ENCODE measurements at places on chromosomes 6 and 20. TPM values are rescaled to one million over a fixed set of nuclear protein-coding genes. Genes with fewer than 3 reads are reported as not detected.
A peak's percentile ranks its signal among the peaks of the same experiment; 100 is the strongest.

- DNase-seq, result no peak
Measured at GRCh38 chr6:149324428-149324827, 6.9 kb downstream of the TAB2 start.

DNA sequence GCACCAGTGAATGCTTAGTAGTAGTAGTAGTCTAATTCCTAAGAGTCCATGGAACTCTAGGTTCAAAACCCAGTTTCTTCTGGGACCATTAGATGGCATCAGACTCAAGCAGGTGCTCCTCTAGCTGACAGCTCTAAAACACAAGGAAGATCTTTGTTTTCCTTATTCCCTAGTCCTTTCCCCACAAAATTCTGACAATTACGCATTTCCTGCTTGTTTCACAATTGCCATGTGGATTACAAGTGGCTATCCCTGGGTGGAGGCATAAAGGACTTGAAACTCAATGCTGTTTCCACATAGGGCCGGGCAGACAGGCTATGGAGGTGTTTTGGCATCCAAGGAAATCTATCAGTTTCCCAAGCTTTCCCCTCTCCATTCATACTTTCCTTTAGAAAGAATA lies 9.2 kb upstream of the HLA-DOB start:
- peak; percentile 45 for DNase-seq

- no peak for DNase-seq
Measured at GRCh38 chr6:1271071-1271763, 40.7 kb upstream of the FOXQ1 start.

DNA sequence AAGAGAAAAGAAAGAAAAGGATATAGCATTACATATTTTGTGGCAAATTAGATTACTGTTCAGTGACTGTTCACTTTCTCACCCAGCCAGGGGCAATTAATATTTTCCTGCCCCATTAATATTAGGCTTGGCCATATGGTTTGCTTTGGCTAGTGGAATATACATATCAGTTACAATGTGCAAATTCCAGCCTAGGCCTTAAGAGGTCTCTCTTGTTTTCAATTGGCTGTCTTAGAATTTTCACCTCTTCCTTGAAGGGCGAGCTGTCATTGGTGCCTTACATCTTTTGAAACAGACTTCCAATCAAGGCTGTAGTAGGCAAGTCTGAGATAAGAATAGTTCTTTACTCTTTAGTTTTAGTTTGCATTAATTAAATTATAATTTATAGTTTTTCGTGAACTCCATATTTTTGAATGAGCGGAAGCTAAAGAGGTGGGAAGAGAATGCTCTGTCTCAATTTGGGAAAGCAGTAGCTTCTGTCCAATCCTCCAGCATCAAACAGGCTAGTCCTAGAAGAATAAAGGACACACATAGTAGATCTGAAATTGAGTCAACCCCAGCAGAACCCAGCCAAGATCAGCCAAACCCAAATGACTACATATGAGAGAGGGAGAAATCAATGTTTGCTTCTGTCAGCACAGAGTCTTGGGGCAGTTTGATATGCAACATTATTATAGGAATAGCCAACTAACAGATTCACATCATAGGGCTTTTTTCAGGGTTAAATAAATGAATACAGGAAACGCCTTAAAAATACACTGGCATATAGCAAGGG lies 6.3 kb upstream of the CSNK2A1 start:
- DNase-seq, result no peak

- peak; percentile 25 for DNase-seq
Measured at GRCh38 chr6:127690092-127690491, 113.1 kb downstream of the C6orf58 start.

- no peak for DNase-seq
Measured at GRCh38 chr20:58587467-58587866, 63.6 kb upstream of the STX16 start.

- no peak for DNase-seq
Measured at GRCh38 chr6:167819576-167819975, 7.1 kb upstream of the AFDN start.

Gene RFX6
- 2.9 TPM for total RNA-seq

Gene ENPP3
- not detected for total RNA-seq

Gene SHLD1
- not detected for total RNA-seq

All from stomach (tissue), 19 donors.